ENCODE measurements at places on chromosomes 13 and 19.

- DNase-seq, result no peak
Measured at GRCh38 chr13:98697791-98698190, 54.7 kb downstream of the SLC15A1 start.

GRCh38 chr13:40798380-40798779 is 9.0 kb downstream of the SLC25A15 start:
- no peak for DNase-seq

DNA sequence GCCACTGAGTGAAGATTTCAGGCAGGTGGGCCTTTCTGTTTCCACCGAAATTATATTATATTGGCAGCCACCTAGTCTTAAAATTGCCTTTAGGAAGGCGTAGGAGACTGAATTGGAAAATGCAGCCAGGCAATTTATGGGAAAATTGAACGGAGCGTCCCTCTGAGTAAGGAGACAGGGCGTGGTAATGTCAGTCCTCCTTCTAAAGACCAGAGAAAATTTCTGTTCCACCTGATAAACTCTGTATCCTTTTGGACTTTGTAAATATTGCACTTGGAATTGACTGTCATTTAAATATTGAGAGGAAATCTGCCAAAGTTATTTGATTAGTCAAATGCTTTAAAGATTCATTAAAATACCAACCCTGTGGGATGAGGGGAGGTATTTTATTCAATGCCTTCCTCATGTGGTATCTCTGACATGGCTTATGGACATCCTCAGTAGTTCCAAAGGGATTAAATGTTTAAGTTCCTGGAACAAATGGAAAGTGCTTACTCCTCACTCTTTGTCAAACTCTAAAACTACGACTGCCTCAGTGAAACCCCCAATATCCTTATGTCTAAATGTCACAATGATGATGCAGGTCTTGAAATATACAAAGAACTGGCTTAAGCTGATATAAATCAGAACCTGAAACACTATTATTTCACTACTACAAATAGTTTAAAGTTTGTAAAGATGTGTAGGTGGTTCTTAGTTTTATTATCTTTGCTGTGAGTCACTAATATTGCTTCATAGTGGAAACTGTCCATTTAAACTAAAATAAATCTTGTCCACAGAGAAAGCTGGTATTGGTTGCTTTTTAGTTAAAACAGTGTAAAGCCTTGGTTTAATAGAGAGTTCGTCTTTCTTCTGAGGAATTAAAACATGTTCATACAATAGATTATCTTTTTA is 203.2 kb downstream of the FGF14 start:
- DNase-seq, result no peak

DNA sequence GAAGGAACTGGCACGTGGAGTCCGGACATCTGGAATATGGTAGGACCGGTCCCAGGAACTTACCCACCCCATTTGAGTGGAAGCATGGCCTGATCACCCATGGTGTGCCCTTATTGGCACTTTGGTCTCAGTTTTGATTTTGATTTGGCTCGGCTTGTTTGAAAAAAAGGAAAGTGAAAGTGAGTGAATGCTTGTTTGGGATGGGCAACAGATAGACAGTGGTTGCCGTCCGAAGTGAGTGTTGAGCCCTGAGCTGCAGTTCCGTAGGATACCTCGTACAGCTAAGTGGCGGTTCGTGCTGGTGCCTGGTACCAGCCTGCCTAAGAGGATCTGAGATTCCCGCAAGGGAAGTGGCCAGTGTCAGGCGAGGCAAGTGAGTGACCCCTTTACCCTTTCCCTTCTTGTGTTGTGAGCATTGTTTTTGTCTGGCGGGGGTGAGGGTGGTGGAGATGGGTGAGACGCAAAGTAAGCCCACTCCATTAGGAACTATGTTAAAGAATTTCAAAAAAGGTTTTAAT is 605.8 kb downstream of the UQCRFS1 start:
- DNase-seq, result no peak

GRCh38 chr19:13299838-13300237 is 149.6 kb downstream of the IER2 start:
- no peak for DNase-seq

DNA sequence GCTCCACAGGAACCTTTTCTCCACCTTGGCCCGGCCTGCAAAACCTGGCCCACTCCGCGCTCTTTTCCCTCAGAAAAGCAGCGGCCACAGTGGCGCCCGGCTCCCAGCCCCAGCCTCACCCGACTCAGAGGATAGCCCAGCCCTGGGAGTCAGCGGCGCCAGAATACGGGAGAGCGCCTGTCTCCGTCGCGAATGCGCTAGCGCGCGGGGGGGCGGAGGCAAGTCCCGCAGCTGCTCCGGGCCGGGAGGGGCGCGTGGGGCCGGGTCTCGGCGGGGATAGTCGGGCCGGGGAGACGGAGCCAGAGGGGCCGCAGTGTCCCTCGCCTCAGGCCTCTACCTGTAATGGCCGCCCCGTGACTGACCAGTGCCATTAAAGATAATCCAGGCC is at the start of gene ZFP30:
Gene ZFP30, minus strand, starts transcription at position 165 of the 388 bp plus-strand sequence. CDS start 7,643 bp downstream, outside the sequence.
- peak; percentile 76 for DNase-seq

GRCh38 chr19:17448131-17448967 is at the start of gene TMEM221:
TSS of gene TMEM221 (minus strand) at chr19:17448668. CDS start at chr19:17448462, 206 bp downstream.
- no peak for DNase-seq

DNA sequence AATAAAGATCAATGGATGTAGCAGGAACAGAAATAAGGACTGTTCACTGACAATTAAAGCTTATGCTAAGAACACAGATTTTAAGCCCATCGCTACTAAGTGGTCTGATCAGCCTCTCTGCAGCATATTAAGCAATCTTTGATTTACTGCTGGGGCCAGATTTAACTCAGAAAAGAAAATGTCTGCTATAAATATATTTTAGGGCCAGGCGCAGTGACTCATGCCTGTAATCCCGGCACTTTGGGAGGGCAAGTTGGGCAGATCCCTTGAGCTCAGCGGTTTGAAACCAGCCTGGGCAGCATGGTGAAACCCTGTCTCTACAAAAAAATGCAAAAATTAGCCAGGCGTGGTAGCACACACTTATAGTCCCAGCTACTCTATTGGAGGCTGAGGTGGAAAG is 43.0 kb downstream of the METTL21C start:
- no peak for DNase-seq

- no peak for DNase-seq
Measured at GRCh38 chr19:49718991-49719390, 28.1 kb downstream of the CPT1C start.

GRCh38 chr19:31444931-31445330 is 95.7 kb upstream of the TSHZ3 start:
- DNase-seq, result no peak
